Pericardium fibroblast (primary cell): ENCODE measurements at places on chromosomes 13 and 19. TPM values are rescaled to one million over a fixed set of nuclear protein-coding genes. Genes with fewer than 3 reads are reported as not detected.

The SLC39A3 gene
- 33.2 and 40.5 TPM in 2 replicates for total RNA-seq

The CD209 gene
- not detected in 2 replicates for total RNA-seq

The KLC3 gene
- total RNA-seq = not detected in 2 replicates

The SRRM5 gene
- total RNA-seq = 0.17 TPM in 1 of 2 replicates, not detected in the other

The KIR2DL3 gene
- not detected in 2 replicates for total RNA-seq

The CNFN gene
- total RNA-seq = 1.6 and 1.8 TPM in 2 replicates

The KLK15 gene
- not detected in 2 replicates for total RNA-seq

The C5AR1 gene
- under 0.01 TPM in 1 of 2 replicates, not detected in the other for total RNA-seq

The SERPINE3 gene
- not detected in 2 replicates for total RNA-seq

The ETV2 gene
- 1.2 and 3.4 TPM in 2 replicates for total RNA-seq

The PCDH17 gene
- total RNA-seq = under 0.01 and 31.2 TPM in 2 replicates

The OR7C1 gene
- total RNA-seq = not detected in 2 replicates

The ZNF329 gene
- 9.1 and 10.0 TPM in 2 replicates for total RNA-seq

The EBI3 gene
- 0.47 and 1.7 TPM in 2 replicates for total RNA-seq

The RNF17 gene
- total RNA-seq = 0.12 and 0.34 TPM in 2 replicates

The CD33 gene
- not detected in 2 replicates for total RNA-seq

The CEACAM21 gene
- not detected in 2 replicates for total RNA-seq

The WIZ gene
- 33.3 and 37.6 TPM in 2 replicates for total RNA-seq

The PDS5B gene
- 15.1 and 17.5 TPM in 2 replicates for total RNA-seq

The NDUFB7 gene
- total RNA-seq = 282 and 361 TPM in 2 replicates

The URAD gene
- not detected in 2 replicates for total RNA-seq

The MAP4K1 gene
- total RNA-seq = 0.70 TPM in 1 of 2 replicates, not detected in the other

The CLEC17A gene
- total RNA-seq = not detected in 2 replicates

The SHISA7 gene
- not detected in 2 replicates for total RNA-seq

The MCEMP1 gene
- not detected in 2 replicates for total RNA-seq

The OR7D2 gene
- total RNA-seq = not detected in 2 replicates

The CYP2A7 gene
- not detected in 2 replicates for total RNA-seq

The PRODH2 gene
- total RNA-seq = not detected in 2 replicates

The CLPTM1 gene
- 57.9 and 59.5 TPM in 2 replicates for total RNA-seq

The SHC2 gene
- 5.5 and 11.6 TPM in 2 replicates for total RNA-seq

The CYP4F22 gene
- total RNA-seq = not detected in 2 replicates

The CC2D1A gene
- 14.9 and 21.4 TPM in 2 replicates for total RNA-seq

The PTBP1 gene
- total RNA-seq = 130 and 227 TPM in 2 replicates

The ARHGEF1 gene
- total RNA-seq = 38.1 and 53.3 TPM in 2 replicates

The ACER1 gene
- total RNA-seq = not detected in 2 replicates

The IGFL2 gene
- not detected in 2 replicates for total RNA-seq

The FFAR1 gene
- total RNA-seq = not detected in 2 replicates

The MADCAM1 gene
- total RNA-seq = not detected in 2 replicates

The FBL gene
- 98.4 and 142 TPM in 2 replicates for total RNA-seq

The LRRC8E gene
- total RNA-seq = 3.1 and 3.9 TPM in 2 replicates

The TICAM1 gene
- total RNA-seq = 3.0 and 4.3 TPM in 2 replicates

The GSX1 gene
- not detected in 2 replicates for total RNA-seq

The CCDC8 gene
- total RNA-seq = 43.2 and 72.2 TPM in 2 replicates

The CYP4F11 gene
- not detected in 2 replicates for total RNA-seq

The NKG7 gene
- total RNA-seq = not detected in 2 replicates

The CNMD gene
- total RNA-seq = not detected in 2 replicates

The FOXA3 gene
- not detected in 2 replicates for total RNA-seq

The GFY gene
- not detected in 2 replicates for total RNA-seq

The TMEM86B gene
- 0.51 and 0.93 TPM in 2 replicates for total RNA-seq

The ZNF90 gene
- total RNA-seq = 0.70 and 1.1 TPM in 2 replicates

The IL17D gene
- 7.5 and 16.8 TPM in 2 replicates for total RNA-seq

The MRPL34 gene
- total RNA-seq = 47.0 and 77.3 TPM in 2 replicates

The FUT1 gene
- 0.17 and 1.8 TPM in 2 replicates for total RNA-seq

The TNFRSF19 gene
- 1.6 and 5.8 TPM in 2 replicates for total RNA-seq

The TEX29 gene
- not detected in 2 replicates for total RNA-seq

The ZNF790 gene
- total RNA-seq = 1.9 and 4.4 TPM in 2 replicates

The CALR3 gene
- not detected in 2 replicates for total RNA-seq

The STOML3 gene
- not detected in 2 replicates for total RNA-seq

The SPIB gene
- total RNA-seq = 0.17 TPM in 1 of 2 replicates, not detected in the other

The SSBP4 gene
- total RNA-seq = 159 and 208 TPM in 2 replicates
